ENCODE measurements at places on chromosomes 12 and 14. TPM values are rescaled to one million over a fixed set of nuclear protein-coding genes. Genes with fewer than 3 reads are reported as not detected.

GRCh38 chr12:77841521-77841920, 10.8 kb downstream of the NAV3 start:
- DNase-seq = no peak

DNA sequence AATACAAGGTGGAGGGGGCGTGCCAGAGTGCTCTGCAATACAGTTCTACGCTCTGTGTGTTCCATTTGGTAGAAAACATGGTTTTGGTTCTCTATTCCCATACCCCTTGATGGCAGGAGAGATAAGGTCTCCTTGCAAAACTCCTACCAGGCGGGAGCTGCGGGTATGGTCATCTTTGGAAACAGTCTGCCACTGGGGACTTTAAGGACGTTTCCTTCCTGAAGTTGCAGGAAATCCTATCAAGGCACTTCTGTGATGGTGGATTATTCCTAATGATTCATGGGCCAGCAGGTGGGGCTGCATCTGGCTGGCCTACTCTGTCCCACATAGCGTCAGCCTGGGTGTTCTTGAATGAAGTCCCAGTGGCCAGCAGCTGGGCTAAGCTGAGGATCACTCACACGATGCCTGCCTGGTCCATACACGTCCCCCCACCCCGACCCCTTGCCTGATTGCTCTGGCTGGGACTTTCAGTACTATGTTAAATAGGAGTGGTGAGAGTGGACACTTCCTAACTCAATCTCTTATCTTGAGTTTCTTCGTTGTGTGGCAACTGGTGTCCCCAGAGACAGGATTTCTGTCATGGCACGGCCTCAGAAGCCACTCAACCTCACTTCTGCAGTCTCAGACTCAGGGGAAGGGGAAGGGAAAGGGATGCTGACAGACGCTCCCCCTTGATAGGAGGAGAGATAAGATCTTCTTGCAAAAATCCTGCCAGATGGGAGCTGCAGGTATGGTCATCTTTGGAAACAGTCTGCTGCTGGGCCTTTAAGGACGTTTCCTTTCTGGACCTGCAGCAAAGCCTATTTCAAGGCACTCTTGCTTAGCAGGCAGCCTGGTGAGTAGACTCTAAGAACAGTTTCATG, 61.0 kb upstream of the FKBP4 start:
- no peak for DNase-seq

GRCh38 chr12:6977653-6978052, 6.9 kb downstream of the EMG1 start:
- DNase-seq = no peak

- DNase-seq = no peak
Measured at GRCh38 chr12:104672501-104673265, 215.9 kb downstream of the CHST11 start.

- no peak for DNase-seq
Measured at GRCh38 chr12:20264608-20265114, 103.7 kb upstream of the PDE3A start.

DNA sequence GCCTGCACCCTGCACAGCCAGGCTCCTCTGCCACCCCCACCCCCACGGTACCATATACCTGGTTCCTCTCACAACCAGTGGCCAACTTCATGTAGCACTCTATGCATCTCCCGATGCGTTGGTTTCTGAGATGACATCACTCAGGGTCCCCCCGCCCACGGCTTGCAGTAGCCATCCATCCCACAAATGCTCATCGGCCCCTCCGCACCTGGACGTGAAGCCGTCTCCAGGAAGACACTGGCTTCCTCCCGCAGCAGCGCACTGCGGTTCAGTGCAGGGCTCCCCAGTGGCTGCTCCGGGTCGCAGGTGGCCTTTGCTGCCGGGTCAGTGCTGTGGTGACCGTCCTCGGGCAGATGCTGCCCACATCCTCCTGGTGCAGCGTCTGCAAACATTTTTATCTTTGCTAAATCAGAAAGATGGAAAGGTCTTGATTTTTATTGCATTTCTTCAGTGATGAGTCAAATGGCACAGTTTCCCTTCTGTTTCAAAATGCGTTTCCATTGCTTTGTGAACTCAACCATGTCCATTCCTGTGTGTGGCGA, 27.5 kb upstream of the MMP17 start:
- DNase-seq = no peak

DNA sequence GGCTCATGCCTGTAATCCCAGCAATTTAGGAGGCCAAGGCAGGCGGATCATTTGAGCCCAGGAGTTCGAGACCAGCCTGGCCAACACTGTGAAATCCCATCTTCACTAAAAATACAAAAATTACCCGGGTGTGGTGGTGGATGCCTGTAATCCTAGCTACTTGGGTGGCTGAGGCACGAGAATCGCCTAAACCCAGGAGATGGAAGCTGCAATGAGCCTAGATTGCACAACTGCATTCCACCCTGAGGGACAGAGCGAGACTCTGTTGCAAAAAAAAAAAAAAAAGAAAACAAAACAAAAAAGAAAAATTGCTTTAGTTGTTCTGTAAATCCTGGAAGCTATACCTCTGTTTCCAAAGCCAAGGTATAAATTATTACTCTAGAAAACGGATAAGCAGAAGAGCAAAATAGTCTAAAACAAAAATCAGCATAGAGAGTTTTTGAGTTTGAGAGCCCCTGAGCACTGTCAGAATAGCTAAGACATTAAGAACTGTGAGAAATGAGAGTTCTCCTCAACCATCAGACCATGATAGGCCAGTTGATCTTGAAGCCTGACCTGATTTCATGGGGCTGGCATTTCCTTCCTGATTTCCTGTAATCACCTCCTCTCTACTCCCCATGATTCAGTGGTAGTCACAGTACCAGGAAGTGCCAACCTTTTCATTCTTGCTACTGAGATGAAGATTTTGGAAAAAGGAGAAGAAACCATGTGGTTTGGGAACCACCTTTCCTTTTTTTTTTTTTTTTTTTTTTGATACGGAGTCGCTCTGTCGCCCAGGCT, 31.7 kb downstream of the ATP2A2 start:
- no peak for DNase-seq

- DNase-seq = no peak
Measured at GRCh38 chr14:50350975-50351374, 38.9 kb downstream of the DMAC2L start.

DNA sequence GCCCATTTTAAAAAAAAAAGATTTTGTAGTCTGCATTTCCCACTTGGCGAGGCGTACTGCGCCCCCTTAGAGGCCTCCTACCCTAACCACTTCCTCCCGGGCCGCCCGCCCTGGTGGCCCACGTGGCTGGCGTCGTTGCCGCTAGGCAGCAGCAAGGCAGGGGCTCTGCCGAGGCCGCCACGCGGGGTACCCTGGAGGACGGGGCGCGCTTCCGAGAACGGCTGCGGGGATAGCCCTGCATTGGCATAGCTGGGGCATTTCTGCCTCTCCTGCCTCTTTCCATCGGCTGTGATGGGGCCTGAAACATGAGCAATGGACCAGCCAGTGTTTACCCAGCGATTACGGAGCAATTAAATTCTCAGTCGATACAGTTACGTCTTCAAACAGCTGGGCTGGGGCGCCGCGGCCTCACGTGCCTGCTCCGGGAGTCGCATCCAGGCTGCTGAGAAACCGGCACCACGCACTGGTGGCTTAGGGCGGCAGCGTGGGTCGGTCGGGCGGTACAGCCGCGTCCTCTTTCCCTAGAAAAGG, 38.0 kb downstream of the IQSEC3 start:
- peak; percentile 23 for DNase-seq

DNA sequence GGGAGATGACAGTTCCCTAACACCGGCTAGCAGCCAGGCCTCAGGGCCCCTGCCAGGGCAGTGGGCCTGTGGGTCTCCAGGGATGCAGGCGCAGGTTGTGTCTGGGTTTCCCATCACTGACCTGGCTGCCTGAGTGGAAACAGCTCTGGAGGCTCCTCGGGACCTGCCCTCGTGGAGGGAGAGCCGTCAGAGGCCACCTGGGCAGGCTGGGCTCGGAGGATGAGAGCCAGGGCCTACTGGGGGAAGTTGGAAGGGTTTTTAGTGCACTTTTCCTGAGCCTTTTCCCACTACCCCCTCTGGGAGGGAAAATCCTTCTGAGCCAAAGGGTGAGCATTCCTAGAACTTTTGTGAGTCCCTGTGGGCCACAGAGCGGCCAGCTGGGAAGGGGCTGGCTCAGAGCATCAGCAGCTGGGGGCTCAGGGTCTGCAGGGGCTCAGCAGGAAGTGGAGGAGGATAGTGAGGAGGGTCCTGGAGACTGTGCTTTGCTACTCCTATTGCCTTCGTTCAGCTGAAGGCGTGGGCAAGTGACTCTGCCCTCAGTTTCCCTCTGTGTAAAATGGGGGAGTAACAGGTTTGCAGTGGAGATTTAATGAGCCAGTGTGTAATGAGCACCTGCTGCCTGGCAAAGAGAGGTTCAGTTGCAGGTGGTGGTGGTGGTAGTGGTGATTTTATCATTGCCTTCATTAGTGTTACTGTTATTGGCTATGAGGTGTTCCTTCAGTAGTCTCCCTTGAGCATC, 1.8 kb downstream of the SH2B3 start:
- DNase-seq = no peak

DNA sequence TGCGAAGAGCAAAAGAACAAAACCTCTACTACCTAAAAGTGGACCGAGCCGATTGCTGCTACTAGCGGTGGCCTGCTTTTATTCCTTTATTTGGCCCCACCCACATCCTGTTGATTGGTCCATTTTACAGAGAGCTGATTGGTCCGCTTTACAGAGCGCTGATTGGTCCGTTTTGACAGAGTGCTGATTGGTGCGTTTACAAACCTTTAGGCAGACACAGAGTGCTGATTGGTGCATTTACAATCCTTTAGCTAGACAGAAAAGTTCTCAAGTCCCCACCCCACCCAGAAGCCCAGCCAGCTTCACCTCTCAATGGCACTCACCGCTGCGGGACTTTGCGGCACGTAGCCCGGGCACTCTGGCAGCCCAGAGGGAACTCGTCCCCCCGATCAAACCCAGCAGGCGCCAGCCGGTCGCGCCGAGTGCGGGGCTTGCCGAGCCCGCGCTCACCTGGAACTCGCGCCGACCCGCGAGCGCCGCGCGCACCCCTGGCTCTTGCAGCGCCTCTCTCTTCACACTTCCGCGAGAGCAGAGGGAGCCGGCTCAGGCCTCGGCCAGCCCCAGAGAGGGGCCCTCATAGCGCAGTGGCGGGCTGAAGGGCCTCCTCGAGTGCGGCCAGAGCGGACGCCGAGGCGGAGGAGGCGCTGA, 8.7 kb upstream of the FGD4 start:
- DNase-seq = peak; percentile 66

GRCh38 chr14:99040711-99041110, 231.3 kb downstream of the BCL11B start:
- DNase-seq = no peak

DNA sequence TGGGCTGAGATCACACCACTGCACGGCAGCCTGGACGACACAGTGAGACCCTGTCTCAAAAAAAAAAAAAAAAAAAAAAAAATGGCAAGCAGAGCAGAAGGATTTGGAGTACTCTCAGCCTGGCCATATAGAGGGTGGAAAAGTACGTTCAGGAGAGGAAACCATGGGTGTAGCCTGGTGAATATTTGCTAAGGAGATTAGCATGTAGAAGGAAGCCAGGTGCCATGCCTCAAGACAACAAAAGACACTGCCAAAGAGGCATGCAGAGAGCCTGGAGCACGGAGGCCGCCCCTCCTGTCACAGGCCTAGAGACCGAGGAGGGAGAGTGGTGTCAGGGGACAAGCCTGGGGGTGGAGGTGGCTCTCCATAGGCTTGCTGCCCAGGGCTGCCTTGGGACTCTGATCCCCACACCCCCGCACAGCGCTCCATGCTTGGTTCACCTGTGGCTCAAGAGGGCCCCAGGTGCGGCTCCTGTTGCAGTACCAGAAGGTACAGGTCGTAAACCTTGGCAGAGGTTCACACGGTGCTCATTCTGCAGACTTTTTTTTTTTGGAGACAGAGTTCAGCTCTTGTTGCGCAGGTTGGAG, 27.9 kb upstream of the DEGS2 start:
- DNase-seq = no peak

DNA sequence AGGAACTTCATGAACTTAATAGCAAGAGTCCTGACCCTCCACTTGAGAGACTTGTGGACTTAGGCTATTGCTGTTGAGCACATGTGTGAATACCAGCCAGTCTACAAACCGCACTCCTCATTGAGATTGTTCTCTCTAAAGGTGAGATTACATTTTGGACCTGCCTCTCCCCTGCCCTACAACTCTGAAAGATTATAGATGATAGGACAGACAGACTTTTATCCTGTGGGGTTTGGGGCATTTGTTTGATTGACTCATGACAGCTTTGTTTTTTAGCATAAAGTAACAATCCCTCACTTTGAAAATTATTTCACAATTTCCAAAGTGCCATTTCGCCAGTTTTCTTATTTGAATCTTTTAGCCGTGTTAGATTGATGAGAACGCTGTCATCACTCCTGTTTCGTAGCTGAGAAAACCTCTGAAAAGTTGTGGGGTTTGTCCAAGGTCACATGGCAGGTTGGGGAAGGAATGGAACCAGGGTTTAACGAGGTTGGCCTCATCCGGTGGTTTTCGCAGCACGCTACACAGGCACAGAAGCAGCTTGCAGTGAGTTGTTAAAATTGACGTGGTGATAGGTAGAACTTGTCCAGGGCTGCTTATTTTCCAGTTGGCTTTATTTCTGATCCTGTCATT, 836 bp downstream of the EVL start:
- DNase-seq = no peak

- DNase-seq = no peak
Measured at GRCh38 chr12:3179731-3180130, 102.6 kb downstream of the TSPAN9 start.

GRCh38 chr12:68617160-68617926, 6.6 kb downstream of the RAP1B start:
- DNase-seq = no peak

- no peak for DNase-seq
Measured at GRCh38 chr12:1171657-1172408, 180.8 kb downstream of the ERC1 start.

DNA sequence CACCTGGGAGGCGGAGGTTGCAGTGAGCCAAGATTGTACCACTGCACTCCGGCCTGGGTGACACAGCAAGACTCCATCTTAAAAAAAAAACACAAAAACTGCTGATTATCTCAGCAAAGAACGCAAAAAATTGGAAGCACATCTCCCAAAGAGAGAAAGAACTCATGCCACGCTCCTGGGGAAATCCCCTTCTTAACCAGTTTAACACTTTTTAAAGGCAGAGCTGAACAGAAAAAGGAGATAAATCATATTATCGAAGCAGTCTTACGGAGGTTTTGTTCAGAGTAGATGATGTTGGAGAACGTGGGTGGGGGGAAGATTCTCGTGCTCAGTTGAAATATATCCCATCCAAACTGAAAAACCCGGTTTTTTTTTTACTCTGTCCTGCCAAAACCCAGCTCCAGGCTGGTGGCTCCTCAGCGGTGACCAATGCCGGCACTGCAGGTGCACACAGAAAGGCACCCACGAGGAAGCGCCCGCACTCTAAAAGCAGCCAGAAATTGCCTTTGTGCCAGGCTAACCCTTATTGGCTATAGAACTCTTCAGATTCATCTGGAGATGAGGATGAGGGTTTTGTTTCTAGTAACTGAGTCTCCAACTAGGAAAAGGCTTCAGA, 100.2 kb upstream of the PARP11 start:
- DNase-seq = no peak

Gene TGM1
- 7.6 TPM for total RNA-seq

Gene JDP2
- total RNA-seq = 57.6 TPM

Gene DUSP16
- 31.7 TPM for total RNA-seq

Gene NGB
- total RNA-seq = not detected

Gene MIA2
- 28.4 TPM for total RNA-seq

Gene ZNF705A
- not detected for total RNA-seq

Gene C12orf60
- total RNA-seq = 0.81 TPM

Gene SLCO1B3
- not detected for total RNA-seq

Gene ADAM21
- total RNA-seq = 0.29 TPM

Gene ADAMTS20
- total RNA-seq = not detected

Gene JKAMP
- total RNA-seq = 41.6 TPM

Gene INHBC
- total RNA-seq = not detected

Gene TMEM119
- 50.5 TPM for total RNA-seq

Gene CDK2
- 34.1 TPM for total RNA-seq
